Caudate nucleus (tissue), 63 donors: ENCODE measurements at places on chromosomes 2 and 18.

- DNase-seq = no peak
Observed at GRCh38 chr2:8441986-8442385, 239.9 kb upstream of the ID2 start.

- no peak for DNase-seq
Observed at GRCh38 chr2:226544596-226545210, 254.9 kb downstream of the IRS1 start.

GRCh38 chr2:240128608-240129145 lies 7.4 kb downstream of the COPS9 start:
- DNase-seq = no peak

DNA sequence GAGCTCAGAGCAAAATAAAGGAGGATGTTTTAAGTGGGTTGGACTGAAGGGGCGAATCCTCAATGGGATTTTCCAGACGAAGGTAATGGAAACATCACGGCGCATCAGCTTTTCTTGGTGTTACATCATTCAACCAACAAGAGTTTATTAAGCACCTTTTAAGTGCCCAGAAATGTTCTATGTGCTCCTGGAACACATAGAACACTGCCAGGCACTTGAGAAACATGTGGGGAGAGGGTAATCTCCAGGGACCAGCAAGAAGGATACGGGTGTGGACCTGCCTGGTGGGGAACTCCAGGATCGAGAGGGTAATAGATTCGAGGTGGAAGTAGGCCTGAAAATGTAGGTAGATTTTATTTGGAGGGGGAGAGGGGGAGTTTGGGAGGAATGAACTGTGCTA lies 168.6 kb downstream of the PRKCE start:
- no peak for DNase-seq

- no peak for DNase-seq
Observed at GRCh38 chr2:8408560-8409460, 273.0 kb upstream of the ID2 start.

DNA sequence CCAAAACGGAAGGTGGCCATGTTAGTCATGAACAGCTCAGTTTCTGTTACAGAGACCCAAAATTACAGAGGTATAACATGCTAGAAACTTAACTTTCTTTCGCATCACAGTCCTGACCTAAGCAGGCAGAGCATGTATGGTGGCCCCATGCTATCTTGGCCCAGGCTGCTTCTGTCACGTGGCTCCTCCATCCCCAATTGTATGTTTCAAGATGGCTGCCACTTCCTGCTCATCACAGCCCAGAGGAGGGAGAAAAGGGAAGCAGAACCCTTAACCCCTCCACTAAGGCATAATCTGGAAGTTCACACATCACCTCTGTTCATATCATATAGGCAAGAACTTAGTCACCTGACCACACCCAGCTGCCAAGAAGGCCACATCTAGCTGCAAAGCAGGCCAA lies 28.7 kb downstream of the CDK15 start:
- no peak for DNase-seq

GRCh38 chr2:66733364-66733999 lies 298.6 kb downstream of the MEIS1 start:
- DNase-seq = no peak

- DNase-seq = no peak
Observed at GRCh38 chr18:51151568-51152511, 45.6 kb downstream of the MEX3C start.

- no peak for DNase-seq
Observed at GRCh38 chr18:59501920-59502273, 142.8 kb upstream of the LMAN1 start.

DNA sequence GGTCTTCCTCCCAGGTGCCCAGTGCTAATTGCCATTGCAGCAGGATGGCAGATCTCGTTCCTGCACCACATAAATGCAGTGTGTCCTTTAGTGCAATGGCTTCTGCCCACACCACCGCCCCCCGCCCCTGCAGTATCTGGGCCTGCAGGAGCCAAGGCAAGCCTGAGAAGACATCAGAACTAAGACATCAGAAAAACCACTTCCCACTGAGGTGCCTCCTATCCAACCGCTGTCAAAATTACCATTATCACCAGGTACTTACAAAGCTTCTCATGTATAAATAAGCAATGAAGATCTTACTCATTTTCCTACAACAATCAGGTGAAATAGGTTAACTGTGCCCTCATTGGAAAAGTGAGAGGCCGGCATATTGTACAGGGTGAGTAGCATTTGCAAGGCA lies 228.8 kb downstream of the FBXO15 start:
- DNase-seq = no peak

DNA sequence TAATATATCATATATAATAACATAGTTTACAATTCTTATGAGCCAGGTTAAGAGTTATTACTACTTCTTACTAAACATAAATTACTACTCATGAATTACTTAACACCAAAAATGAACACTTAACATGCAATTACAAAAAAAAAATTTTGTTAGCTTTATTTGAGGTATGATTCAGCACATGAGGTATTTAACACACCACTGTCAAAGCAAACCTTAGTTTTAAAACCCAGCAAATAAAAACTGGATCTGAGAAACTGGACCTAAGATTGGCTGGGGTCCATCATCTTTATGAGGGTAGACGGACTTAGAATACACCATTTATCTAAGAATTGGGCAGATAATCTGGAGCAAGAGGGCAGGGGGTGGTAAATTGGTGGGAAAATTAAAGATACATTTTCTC lies 81.8 kb upstream of the CREB1 start:
- no peak for DNase-seq

- DNase-seq = no peak
Observed at GRCh38 chr2:234580686-234581085, 83.8 kb upstream of the ARL4C start.

DNA sequence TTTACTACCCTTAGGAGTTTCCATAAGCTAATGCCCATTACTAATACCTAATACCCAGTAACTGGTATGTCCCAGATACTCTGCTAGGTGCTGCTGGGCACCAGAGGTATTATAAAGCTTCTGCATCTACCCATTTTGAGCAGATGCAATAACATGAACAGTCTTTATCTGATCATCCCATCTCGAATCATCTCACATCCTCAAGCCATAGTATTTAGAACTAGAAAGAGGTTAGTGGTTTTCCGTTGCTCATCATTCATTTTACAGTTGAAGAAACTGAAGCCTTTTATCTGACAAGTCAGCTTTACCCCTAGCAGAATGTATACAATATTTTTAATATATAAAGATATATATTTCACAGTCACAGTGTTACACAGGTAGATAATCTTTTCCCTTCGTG lies 99.1 kb upstream of the TCF4 start:
- no peak for DNase-seq

DNA sequence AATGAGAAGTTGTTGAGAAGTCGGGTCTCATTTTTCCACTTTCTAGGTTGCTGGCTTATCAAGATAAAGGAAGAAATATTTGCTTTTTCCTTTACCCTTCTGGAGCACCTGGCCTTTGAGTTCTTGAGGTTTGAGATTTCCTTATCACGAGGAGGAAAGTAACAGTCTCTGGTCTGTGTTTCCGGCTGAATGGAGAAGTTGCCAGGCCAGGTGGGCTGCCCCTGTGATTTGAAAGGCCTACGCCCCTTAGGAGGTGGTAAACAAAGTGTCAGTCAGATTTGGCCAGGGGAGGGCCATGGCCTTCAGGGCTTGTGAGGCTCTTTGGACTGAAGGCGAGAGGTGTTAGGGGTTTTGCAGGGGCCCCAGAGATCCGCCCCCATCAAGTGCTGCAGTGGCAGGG lies 156.7 kb upstream of the HAAO start:
- DNase-seq = no peak

DNA sequence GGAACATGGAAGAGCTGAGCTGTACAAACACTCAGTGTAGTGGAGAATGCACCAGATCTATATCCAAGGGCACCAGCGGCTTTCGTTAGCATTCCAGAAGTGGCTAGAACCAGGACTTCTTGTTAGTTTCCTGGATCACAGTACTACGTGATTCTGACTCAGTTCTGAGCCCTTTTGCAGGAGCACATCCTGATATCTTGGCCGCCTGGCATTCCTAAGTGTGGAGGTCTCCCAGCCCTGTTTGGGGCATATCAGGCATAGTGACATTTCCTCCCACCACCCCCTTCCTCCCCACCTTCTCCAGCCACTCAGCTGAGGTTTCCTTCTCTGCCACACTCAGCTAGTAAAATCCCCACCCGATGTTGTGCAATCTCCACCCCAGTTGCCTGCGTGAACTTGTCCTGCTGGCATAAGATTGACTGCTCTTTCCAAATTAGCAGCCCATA lies 63.4 kb downstream of the BMP10 start:
- DNase-seq = no peak

- no peak for DNase-seq
Observed at GRCh38 chr18:60145776-60146175, 226.8 kb downstream of the MC4R start.

DNA sequence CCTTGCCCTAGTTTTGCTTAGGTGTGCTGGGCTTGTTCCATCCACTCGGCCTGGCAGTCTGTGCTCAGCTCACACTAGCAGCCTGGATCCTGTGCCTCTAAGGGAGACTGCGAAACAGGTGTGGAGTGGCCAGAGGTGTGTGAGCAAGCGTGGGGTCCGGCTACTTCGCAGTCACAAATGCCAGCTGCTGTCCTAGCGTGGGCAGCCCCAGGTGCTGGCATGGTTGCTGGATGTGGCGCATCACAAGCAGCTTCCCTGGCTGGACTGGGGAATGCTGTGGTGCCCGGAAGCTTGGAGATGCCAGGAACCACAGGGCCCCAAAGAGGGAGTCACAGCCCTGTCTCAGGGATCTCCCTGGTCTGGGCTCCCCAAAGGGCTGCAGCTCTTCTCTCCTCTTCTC lies 119.0 kb upstream of the TMEFF2 start:
- no peak for DNase-seq

GRCh38 chr2:225842939-225843338 lies 443.4 kb downstream of the NYAP2 start:
- DNase-seq = no peak

GRCh38 chr2:216717491-216717901 lies 22.1 kb upstream of the IGFBP5 start:
- no peak for DNase-seq

- no peak for DNase-seq
Observed at GRCh38 chr2:146978577-146979555, 866.0 kb upstream of the ACVR2A start.

- DNase-seq = no peak
Observed at GRCh38 chr2:128364441-128364911, 45.8 kb upstream of the HS6ST1 start.

DNA sequence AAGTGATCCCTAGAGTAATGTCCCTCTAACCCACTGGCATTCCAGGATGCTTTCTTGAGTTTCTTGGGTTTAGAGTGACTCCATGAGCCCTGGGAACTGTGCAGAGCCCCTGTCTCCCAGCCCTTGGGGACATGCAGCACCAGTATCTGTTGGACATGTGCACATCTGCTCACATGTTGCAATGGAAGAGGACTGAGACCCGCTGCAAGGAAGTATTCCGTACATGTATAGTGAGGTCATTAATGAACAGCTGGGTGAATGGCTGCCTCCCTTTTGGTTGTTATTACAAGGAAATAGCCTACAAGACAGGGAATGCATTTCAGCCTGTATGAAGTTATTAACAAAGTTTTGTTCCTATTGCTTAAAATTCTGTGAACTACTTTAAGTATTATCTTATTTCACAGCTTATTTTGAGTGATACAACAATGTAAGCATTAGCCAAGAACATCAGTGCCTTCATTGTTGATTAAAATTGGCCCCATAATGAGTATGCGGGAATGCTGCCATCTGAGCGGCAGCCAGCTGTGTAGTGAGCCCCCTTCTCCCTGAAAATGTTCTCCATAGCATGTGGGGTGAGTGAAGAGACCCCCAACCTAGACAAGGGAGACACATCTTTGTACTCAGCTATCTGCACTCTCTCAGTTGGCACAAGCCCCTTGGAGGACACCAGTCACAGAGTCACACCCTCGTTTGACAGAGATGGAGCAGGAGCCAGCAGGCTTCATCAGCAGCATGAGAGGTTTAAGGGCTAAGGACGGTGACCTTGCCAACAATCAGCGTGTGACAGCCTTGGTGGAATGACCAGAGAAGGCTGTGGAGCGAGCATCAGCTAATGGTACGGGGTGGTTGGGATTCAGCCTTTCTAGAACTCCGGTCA lies 87.4 kb downstream of the FAM210A start:
- DNase-seq = no peak

- DNase-seq = no peak
Observed at GRCh38 chr2:86044614-86045013, 61.1 kb downstream of the POLR1A start.

DNA sequence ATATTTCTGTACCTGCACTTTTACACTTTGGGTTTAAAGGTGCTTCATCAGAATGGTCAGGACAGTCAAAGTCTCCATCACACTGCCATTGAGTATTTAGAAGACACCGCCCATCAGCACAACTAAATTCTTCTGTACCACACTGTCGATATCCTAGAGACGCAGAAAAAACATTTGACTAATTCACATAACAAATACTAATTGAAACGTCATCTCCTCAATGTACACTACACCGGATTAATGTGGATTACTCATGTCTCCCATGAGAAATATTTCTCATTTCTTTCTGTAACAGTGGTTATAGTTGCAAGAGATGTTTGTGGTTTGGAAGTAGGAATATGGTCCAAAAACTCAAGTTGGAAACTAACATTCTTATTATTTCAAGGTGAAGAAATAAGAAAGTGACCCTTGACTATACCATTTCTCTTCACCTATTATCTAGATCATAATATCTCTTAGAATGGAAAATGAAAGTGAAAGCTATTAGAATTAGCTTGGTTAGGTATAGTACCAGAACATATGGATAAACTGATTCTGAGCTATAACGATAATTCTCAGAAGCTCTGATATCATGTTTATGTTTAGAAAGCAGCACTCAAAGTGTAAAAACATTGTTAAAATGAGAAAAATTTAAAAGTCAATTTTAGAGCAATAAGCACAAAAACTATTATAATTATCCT lies 1627.7 kb downstream of the LRP1B start:
- no peak for DNase-seq

DNA sequence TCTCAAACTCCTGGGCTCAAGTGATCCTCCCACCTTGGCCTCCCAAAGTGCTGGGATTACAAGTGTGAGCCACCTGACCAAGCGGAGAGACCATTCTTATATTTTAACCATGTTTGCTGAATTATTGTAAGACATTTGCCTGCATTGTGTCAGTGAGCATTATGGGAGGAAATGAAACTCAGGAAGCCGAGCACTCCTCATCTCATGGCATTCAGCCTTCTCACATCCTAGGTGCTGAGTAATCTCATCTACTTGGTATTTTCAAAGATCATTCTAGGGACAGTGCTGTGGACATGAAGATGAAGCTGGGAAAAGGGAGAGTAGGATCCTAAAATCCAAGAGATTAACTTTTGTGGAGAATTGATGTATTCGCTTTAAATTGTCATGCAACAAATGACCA lies 66.1 kb downstream of the NAPG start:
- DNase-seq = no peak

- DNase-seq = no peak
Observed at GRCh38 chr2:120231564-120231973, 8.4 kb upstream of the TMEM185B start.

DNA sequence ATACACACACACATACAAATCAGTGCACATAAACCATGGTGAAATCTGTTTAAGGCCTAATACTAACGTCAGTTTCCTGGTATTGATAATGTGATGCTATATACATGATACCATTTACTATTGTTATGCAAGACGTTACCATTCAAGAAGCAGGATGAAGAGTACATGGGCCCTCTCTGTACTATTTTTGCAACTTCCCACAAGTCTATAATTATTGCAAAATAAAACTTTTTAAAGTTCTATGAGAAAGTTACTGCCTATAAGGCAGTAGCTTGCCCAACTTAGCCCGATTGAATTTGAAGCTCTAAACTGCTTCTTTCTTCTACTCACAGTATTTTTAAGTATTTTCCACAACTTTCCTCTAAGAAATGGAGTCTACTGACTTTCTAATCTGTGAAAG lies 74.0 kb downstream of the BCL2 start:
- no peak for DNase-seq
